Effector CD4-positive, alpha-beta T cell (primary cell): ENCODE measurements at places on chromosomes 2 and 18.

GRCh38 chr2:241324775-241325174 is 9.1 kb downstream of the SEPTIN2 start:
- DNase-seq: no peak

DNA sequence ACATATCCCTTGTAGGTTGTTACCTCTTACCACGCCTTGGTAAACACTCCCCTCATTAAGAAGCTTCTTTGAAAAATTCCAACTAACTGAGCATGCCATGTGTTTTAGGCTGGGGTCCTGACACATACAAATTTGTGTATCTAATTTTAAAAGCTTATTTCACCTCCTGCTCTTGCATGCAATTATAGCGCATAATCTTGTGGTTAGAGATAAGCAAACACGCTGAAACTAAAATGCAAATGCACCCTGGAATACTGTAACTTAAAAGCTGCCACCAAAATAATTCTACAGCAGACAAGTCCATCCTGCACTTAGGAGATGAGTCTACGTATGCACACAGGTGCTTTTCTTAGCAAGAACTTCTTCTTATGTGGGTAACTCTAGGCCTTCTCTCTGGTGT is 990.2 kb downstream of the TSN start:
- no peak for DNase-seq

- DNase-seq: no peak
Observed at GRCh38 chr2:203824603-203825002, 43.0 kb upstream of the CTLA4 start.

GRCh38 chr2:166181813-166182154 is 54.0 kb upstream of the SCN1A start:
- no peak for DNase-seq

DNA sequence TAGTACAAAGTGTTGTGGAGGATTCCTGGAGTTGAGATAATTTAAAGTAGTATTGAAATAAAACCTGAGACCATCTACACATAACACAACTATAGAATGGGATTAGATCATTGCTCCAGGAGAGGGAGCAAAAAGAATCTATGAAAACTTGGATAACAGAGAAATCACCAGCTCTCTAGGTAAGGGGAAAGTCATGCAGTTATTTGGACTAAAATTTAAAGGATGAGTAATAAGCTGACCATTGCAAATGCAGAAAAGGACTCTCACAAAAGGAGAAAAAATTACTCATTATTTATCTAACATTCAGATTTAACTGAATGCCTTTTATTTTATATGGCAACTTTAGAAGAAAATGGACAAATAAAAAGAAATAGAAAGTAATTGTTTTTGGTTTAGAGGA is 1399.8 kb upstream of the ACVR2A start:
- DNase-seq: no peak

DNA sequence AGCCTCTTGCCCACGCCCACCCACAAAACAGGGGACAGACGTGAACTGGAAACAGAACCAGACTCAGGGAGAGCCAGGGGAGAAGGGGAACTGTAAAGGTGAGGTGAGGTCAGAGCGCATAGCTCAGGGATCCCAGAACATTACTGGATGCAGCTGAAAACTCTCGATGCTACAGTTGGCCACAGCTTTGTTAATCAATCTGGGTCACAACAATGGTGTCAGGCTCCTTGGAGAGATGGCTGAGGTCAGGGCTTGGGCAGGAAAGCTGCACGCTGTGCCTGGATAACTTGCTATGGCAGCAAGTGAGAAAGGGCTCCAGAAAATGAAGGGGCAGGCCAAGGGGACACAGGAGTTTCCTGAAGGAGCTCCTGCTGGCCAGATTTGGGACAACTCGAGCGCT is 263.3 kb downstream of the TFCP2L1 start:
- DNase-seq: no peak

DNA sequence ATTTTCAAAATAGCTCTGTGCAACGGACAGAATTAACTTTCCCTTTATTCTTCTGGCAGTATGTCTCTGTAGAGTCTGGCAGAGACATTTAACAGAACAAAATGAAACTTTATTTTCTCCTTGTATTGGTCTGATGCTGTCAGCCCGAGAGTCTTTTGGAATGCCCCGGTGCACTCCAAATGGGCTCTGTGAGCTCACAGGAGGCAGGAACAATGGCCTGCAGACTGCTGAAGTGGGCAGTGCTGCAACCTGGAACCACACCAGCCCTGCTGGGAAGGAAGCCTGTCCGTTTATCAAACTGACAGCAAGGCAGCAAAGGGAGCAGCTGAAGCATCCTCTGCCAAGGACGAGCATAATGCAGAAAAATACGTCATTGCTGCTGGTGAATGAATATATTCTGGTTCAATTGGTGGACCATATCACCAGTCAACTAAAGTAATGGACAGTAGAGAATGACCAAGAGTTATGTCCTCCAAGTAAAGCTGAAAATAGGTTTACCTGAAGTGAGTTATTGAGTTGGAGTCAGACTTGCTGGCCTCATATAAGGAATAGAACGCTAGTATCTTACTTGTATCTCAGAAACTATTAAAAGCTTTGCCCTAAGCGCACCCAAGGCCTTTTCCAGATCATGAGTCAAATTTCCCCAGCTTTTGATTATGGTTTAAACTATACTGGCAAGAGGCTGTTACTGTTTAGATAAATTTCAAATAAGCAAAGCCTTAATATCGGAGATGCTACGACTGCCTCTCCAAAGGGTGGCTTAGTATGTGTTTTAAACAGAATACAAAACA is 207.6 kb upstream of the TANK start:
- DNase-seq: no peak

DNA sequence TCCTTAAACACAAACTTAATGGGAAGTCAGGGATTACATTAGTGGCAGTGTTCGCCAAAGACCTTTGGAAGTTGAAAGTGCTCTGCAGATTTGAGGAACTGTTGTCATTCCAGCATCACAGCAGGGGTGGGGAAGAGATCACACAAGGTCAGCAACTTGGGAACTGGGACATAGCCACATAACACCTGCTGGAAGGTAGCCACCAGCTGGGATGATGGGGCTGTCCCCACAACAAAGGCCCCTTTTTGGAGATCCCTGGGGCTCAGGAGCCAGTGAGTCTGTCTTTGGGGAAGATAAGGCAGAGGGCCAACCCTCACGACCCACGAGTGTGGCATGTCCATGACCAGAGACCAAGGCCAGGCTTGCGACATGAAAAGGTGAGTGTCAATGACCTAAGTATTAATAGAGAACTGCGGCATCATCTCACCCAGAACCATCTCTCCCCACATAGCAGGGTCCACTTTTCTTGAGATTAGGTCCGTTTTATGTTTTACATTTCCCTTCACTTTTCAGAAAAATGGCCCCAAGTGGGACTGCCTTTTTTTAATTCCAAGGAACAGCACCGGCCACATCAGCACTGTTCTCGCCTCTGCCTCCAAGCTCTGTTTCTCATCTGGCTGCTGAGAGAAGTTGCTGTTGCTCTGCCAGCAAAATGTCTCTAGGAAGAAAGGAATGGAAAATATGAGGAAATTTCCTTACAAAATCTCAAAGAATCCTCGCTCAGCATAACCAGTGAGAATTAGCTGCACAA is 106.9 kb downstream of the GFPT1 start:
- no peak for DNase-seq

DNA sequence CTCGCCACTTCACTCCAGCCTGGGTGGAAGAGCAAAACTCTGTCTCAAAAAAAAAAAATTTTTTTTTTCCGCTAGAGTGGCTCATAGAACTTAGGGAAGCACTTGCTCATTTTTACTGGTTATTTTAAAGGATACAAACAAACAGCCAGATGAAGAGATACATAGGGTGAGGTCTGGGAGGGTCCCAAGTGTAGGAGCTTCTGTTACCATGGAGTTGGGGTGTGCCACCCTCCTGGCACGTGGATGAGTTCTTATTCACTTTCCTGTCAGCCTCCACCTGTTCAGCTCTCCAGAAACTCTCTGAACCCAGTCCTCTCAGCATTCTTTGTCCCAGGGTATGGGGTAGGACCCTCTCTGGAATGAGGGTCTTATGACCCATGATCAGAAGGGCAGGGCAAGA is 4.9 kb upstream of the MAT2A start:
- no peak for DNase-seq

DNA sequence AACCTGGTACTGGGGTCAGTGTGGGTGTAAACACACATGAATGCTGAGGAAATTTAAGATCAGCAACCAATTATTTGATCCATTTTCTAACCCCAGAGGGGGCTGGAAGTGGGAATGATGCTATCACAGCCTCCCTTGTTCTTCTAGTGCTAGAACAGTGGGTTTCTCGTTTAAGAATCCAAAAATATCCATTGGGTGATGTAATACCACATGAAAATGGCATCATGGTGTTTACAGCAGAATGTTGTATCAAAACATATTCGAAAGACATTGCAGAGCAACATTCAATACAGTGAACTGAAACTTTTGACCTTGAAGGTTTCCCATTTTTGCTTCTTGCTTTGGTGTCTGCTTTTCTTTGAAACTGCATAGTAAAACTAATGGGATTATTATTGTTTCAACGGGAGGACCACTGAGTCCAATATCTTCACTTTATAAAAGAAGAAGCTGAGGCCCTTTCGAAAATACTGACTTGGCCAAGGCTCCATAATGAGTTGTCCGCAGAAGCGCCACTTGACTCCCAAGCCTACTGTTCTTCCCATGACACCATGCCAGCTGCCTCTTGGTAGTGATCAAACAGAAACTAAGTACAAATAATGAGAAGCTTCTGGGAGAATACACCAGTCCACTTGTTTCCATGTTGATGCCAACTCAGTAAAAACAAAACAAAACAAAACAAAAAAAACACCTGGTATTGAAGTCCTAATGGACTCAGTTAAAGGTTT is 106.1 kb downstream of the COLEC12 start:
- no peak for DNase-seq

- DNase-seq: no peak
Observed at GRCh38 chr18:56775701-56776100, 124.5 kb downstream of the WDR7 start.

GRCh38 chr2:156083763-156084493 is 248.6 kb downstream of the NR4A2 start:
- no peak for DNase-seq

DNA sequence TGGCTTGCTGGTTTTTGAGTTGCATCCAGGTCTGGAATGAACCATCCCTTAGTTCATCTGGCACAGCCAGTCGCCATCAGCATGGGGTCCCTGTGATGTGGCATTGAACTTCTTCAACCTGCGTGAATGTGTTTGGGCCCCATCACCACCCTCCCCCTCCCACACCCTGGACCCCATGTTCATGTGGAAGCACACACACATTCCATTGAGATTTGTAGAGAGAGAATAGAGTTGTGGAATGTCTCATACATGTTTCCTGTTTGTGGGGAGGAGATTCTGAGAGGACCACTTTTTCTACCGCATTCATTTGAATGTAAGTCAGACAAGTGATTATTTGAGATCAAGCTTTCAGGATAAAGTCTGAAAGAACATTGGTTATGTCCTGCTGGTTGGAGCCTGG is 117.6 kb upstream of the EML6 start:
- no peak for DNase-seq

- no peak for DNase-seq
Observed at GRCh38 chr2:85160966-85161960, 28.1 kb downstream of the TCF7L1 start.

GRCh38 chr2:98538280-98539041 is 69.9 kb downstream of the COA5 start:
- DNase-seq: no peak

DNA sequence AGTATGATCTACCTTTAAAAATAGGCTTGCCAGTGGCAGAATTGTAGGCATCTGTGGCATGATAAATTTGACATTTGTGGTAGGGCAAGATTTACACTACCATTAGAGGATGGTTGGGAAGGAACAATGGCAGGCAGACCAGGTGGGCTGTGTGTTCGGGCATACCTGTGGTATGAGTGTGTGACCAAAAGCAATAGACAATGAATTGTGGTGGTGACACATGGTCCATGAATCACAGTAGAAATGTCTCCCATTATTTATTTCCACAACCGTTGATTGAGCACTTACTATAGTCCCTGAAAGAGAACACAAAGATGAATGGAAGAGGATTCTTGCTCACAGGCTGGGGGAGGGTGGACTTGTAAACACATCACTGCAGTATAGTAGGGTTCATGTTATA is 29.9 kb upstream of the RUFY4 start:
- no peak for DNase-seq

- DNase-seq: no peak
Observed at GRCh38 chr2:240226672-240227537, 86.4 kb upstream of the OTOS start.

DNA sequence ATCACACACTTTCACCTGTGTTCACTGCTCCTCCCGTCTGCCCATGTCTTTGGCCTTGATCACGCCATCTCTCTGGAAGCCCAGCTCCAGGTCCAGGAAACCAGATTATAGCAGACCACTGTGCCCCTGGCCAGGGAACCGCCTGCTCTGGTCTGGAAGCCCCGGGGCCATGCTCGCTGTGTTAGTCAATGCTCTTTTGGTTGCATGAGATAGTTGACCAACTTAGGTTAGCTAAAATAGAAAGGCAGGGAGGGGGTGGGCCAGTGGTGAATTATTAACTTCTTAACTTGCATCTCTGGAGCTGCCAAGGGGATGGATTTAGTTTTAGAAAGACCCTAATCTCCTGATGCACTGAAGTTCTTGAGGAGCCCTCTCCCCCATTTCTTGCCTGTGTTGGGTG is 232.7 kb downstream of the AGAP1 start:
- no peak for DNase-seq
